ENCODE measurements at places on chromosomes 16 and 17.
A peak's percentile ranks its signal among the peaks of the same experiment; 100 is the strongest.

GRCh38 chr17:50544516-50544915 is 2.5 kb upstream of the SPATA20 start:
- no peak for DNase-seq
- peaks cover 11% of the 10 kb centered on the region for H3K4me1 ChIP-seq
- no peaks in the 10 kb centered on the region for H3K36me3 ChIP-seq
- H3K27me3 ChIP-seq = peaks cover 2% of the 10 kb centered on the region
- no peak overlapping the region for H3K27ac ChIP-seq

- no peaks in the 10 kb centered on the region for H3K27me3 ChIP-seq
- H3K36me3 ChIP-seq = no peaks in the 10 kb centered on the region
- no peak for DNase-seq
These were observed 115.6 kb upstream of the SDK2 start for GRCh38 chr17:73759734-73760438.

- H3K36me3 ChIP-seq = no peaks in the 10 kb centered on the region
- no peak for DNase-seq
- H3K4me1 ChIP-seq = no peaks in the 10 kb centered on the region
- peaks cover 4% of the 10 kb centered on the region for H3K27me3 ChIP-seq
These were observed 93.6 kb upstream of the DYNLRB2 start for GRCh38 chr16:80447241-80447640.

DNA sequence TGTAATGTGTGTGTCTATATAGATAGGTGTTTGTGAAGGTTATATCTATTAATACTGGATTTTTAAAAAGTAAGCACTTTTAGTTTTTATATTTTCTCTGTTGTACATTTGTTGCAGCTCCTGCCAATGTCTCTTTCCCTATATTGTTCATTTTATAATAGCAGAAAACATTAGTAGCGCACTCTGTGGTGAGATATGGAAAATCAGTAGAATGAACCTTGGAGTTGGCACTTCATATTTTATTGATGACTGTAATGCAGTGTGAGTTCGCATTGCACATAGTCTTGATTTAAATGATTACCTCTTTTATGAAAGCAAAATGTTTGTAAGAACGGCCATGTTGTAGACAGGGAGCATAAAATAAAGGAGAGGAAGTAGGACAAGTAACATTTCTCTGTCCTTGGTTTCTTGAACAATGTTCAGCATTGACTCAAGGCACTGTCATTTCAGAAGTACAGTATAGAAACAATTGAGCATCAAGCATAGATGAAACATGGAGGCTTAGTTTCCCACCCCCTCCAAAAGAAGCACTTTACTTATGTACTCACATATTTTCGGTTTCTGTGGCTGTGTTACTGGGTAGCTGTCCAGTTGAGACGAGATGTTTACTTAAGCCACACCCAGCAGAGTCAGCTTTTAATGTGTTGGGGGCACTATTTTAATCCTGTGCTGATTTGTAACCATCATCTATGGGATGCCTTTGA is 74.0 kb downstream of the TANC2 start:
- no peaks in the 10 kb centered on the region for H3K27me3 ChIP-seq
- peaks cover 17% of the 10 kb centered on the region for H3K4me1 ChIP-seq
- H3K4me3 ChIP-seq = no peak overlapping the region
- H3K27ac ChIP-seq = no peak overlapping the region
- H3K36me3 ChIP-seq = no peaks in the 10 kb centered on the region
- no peak for DNase-seq

DNA sequence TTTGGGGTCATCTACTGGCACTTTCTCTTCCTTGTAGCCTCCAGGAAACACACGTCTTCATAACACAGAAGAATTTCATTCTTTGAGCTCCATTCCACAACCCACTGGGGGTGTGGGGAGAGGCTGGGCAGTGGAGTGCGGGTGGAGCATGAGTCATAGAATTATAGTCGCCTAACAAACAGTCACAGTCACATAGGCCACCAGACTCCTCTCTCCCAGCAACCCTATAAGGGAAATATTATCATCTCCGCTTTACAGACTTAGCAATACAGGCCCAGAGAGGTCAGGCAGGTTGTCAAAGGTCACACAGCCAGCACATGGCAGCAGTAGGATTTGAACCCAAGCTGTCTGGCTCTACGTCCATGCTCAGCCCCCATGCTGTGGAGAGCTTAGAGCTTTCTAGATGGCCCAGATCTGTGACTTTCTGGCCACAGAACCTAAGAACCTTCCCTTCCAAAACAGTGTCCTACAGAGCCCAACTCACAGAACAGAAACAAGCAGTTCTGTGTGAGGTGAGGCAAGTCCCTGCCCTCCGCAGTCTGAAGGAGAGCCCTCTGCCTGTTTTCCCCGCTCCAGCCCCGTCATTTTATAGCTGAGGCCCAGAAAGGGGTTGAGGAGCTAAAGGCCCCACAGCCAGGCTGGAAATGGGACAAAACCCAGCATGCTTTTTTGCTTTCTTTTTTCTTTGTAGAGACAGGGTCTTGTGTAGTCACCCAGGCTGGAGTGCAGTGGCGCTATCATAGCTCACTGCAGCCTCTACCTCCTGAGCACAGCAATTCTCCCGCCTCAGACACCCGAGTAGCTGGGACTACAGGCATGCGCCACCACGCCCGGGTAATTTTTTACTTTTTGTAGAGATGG is 10.7 kb upstream of the LITAF start:
- DNase-seq = peak; percentile 27
- H3K4me1 ChIP-seq = peaks cover 22% of the 10 kb centered on the region
- no peaks in the 10 kb centered on the region for H3K27me3 ChIP-seq
- H3K36me3 ChIP-seq = no peaks in the 10 kb centered on the region

DNA sequence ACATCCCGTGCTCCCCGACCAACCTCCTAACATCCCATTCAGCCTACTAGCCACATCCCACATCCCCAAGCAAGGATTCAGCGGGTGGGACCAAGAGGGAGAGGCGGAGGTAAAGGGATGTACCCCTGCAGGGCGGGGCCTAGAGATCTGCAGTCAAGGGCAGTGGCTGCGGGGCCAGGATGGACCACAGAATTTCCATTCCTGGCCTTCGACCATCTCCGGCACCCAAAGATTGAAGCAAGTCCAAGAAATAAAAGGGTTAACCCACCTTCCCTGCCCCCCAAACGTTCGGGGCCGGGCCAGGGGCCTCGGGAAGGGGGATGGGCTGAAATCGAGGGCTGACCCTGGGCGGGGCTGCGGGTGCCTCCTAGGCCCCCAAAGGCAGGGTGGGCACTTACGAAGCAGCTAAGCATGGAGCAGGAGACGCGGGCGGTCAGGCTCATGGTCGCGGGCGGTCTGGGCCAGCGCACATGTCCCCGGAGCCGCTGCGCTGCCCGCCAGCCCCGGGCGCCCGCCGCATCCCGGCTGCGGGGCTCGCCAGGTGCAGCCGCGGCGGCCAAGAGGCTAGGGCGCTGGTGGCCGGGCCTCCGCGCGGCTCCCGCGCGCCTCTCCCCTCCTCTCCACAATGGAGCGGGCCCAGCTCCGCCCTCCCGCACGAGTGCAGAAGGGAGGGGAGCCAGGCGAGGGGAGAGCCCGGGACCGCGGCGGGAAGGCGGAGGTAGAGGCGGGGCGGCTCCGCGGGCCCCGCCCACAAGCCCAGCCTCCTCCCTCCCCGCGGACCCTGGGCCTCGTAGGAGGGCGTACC is at the start of gene MTMR4:
Gene MTMR4, minus strand, starts transcription at position 674 of the 805 bp plus-strand sequence. Its CDS starts 231 bp downstream, at position 443.
- H3K36me3 ChIP-seq = peaks cover 40% of the 10 kb centered on the region
- H3K27ac ChIP-seq = peak within 1 kb of the TSS; percentile 87
- peak within 1 kb of the TSS; percentile 90 for H3K4me3 ChIP-seq
- H3K27me3 ChIP-seq = no peaks in the 10 kb centered on the region
- peaks cover 51% of the 10 kb centered on the region for H3K4me1 ChIP-seq

GRCh38 chr17:47267354-47267828 is 13.8 kb downstream of the ITGB3 start:
- no peaks in the 10 kb centered on the region for H3K4me1 ChIP-seq
- H3K27ac ChIP-seq = no peak overlapping the region
- H3K4me3 ChIP-seq = no peak overlapping the region
- H3K36me3 ChIP-seq = no peaks in the 10 kb centered on the region
- no peak for DNase-seq
- peaks cover 7% of the 10 kb centered on the region for H3K27me3 ChIP-seq

- peak; percentile 75 for DNase-seq
- peak overlapping the region; percentile 73 for H3K4me3 ChIP-seq
- H3K36me3 ChIP-seq = peaks cover 10% of the 10 kb centered on the region
- H3K27me3 ChIP-seq = no peaks in the 10 kb centered on the region
- H3K4me1 ChIP-seq = peaks cover 43% of the 10 kb centered on the region
These were observed 62.9 kb downstream of the SMURF2 start for GRCh38 chr17:64599187-64599676.

DNA sequence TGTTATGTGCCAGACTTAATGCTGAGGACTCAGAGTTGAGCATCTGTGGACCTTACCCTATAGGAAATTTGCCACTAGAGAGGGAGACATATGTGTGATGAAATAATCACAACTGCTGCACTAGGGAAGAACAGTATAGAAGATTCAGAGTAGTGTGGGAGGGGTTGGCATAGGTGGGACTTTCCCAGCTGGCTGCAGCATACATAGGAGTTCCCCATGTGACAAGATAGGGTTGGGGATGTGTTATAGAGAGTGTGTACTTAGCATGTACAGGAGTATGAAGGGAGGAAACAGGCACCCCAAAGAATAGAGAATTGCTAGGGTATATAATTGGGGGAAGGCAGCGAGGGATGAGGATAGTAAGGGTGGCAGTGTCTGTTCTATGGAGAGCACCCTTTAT is 2.9 kb downstream of the NUP93 start:
- peaks cover 2% of the 10 kb centered on the region for H3K36me3 ChIP-seq
- peaks cover 26% of the 10 kb centered on the region for H3K4me1 ChIP-seq
- no peaks in the 10 kb centered on the region for H3K27me3 ChIP-seq

DNA sequence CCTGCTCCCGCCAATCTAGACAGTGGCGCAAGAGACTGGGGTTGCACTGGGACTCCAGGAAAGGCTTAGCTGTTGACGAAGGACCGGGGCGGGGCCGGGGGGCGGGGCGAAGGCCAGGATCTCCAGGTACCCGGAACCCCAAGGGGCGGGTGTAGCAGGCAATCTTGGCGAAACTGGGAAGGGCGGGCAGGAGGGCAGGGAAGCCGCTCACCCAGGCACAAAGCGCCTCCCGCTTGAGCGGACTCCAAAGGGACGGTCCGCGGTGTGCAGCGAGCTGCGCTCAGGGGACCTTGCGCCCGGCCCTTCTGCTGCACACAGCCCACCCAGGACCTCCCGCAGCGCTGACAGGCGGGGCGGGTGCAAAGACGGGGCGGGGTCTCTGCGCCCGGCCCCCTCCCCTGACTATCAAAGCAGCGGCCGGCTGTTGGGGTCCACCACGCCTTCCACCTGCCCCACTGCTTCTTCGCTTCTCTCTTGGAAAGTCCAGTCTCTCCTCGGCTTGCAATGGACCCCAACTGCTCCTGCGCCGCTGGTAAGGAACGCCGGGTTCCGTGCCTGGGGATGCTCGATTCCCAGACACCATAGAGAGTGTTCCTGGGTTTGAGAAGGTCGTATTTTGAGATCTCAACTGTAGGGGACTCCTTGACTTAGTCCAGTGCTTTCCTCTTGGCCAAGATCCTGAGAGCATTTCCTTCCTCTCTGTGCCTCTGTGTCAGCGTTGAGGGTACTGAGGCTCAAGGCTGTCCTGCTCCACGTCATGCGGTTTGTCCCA is at the start of gene MT1F:
Gene MT1F, plus strand, starts transcription at position 405 of the 772 bp plus-strand sequence. Its CDS starts 100 bp downstream, at position 505.
- no peaks in the 10 kb centered on the region for H3K27me3 ChIP-seq
- peak within 1 kb of the TSS; percentile 92 for H3K4me3 ChIP-seq
- DNase-seq = peak; percentile 82
- H3K4me1 ChIP-seq = peaks cover 14% of the 10 kb centered on the region

GRCh38 chr17:36532435-36532975 is 2.2 kb downstream of the MYO19 start:
- no peak for DNase-seq
- peak overlapping the region; percentile 55 for H3K27ac ChIP-seq
- peaks cover 54% of the 10 kb centered on the region for H3K36me3 ChIP-seq
- H3K4me1 ChIP-seq = peaks cover 32% of the 10 kb centered on the region
- no peaks in the 10 kb centered on the region for H3K27me3 ChIP-seq

- no peak for DNase-seq
- H3K4me3 ChIP-seq = no peak overlapping the region
- H3K27me3 ChIP-seq = no peaks in the 10 kb centered on the region
These were observed 833.8 kb upstream of the RBFOX1 start for GRCh38 chr16:6498858-6499257.

DNA sequence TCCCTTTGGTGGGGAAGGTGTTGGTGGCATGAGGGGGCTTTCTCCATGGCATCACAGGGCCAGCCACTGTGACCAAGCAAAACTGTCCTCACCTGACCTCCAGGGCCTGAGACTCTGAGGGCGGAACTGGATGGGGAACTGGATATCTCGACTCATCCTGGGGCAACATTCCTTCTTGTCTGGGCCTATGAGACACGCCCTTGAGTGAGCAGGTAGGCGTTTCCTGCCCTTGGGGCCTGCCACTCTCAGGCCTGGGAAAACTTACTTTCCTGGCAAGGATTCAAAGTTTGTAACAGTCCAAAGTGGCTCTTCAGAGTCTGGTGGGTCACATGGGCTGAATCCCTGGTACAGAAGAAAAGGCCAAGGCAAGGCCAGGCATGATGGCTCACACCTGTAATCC is 9.6 kb downstream of the MT1X start:
- no peaks in the 10 kb centered on the region for H3K27me3 ChIP-seq
- no peak overlapping the region for H3K27ac ChIP-seq
- H3K4me3 ChIP-seq = no peak overlapping the region
- no peaks in the 10 kb centered on the region for H3K4me1 ChIP-seq
- no peaks in the 10 kb centered on the region for H3K36me3 ChIP-seq

- H3K27me3 ChIP-seq = no peaks in the 10 kb centered on the region
- no peaks in the 10 kb centered on the region for H3K36me3 ChIP-seq
- H3K4me1 ChIP-seq = peaks cover 16% of the 10 kb centered on the region
- no peak for DNase-seq
- H3K4me3 ChIP-seq = no peak overlapping the region
These were observed 1.1 kb upstream of the NHLRC4 start for GRCh38 chr16:565419-566330.

DNA sequence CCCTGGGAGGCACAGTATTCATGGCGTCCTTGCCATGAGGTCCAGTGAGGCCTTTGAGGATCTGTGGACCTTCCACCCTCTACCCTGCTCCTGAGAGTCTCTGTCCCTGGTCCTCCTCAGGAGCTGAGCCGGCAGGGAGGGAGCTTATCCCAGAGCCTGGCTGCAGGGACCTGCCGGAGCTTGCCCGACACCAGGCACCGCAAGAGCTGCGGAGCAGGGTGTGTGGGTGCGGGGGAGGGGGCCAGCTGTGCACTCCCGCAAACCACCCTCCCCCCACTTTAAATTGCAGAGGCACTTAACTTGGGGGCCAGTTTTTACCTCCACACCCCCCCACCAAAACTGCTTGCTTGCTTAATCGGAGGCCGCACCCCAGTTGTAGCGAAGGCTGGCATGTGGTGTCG is 609 bp upstream of the ZNF750 start:
- H3K36me3 ChIP-seq = no peaks in the 10 kb centered on the region
- H3K27ac ChIP-seq = no peak overlapping the region
- DNase-seq = no peak

- H3K27me3 ChIP-seq = no peaks in the 10 kb centered on the region
- peaks cover 29% of the 10 kb centered on the region for H3K4me1 ChIP-seq
- H3K27ac ChIP-seq = no peak overlapping the region
These were observed 698 bp downstream of the UBE2G1 start for GRCh38 chr17:4365628-4366326.

GRCh38 chr16:51648526-51648925 is 497.5 kb upstream of the SALL1 start:
- no peaks in the 10 kb centered on the region for H3K27me3 ChIP-seq
- H3K27ac ChIP-seq = no peak overlapping the region
- no peaks in the 10 kb centered on the region for H3K4me1 ChIP-seq
- H3K36me3 ChIP-seq = no peaks in the 10 kb centered on the region
- no peak for DNase-seq
- no peak overlapping the region for H3K4me3 ChIP-seq

GRCh38 chr16:12868788-12869187 is 32.6 kb upstream of the SHISA9 start:
- no peak for DNase-seq
- H3K27ac ChIP-seq = no peak overlapping the region
- no peaks in the 10 kb centered on the region for H3K36me3 ChIP-seq
- no peaks in the 10 kb centered on the region for H3K4me1 ChIP-seq
